Activated CD4-positive, alpha-beta memory T cell treated with anti-CD3 and anti-CD28 coated beads, Interleukin-2, amount 10 ng/mL, durations not matched to agents 7 days and 5 days (primary cell): ENCODE measurements at places on chromosomes 12 and 14.

- DNase-seq: no peak
Observed at GRCh38 chr14:55088356-55088755, 36.9 kb downstream of the MAPK1IP1L start.

- DNase-seq: no peak
Observed at GRCh38 chr12:128543971-128544370, 277.0 kb downstream of the TMEM132C start.

DNA sequence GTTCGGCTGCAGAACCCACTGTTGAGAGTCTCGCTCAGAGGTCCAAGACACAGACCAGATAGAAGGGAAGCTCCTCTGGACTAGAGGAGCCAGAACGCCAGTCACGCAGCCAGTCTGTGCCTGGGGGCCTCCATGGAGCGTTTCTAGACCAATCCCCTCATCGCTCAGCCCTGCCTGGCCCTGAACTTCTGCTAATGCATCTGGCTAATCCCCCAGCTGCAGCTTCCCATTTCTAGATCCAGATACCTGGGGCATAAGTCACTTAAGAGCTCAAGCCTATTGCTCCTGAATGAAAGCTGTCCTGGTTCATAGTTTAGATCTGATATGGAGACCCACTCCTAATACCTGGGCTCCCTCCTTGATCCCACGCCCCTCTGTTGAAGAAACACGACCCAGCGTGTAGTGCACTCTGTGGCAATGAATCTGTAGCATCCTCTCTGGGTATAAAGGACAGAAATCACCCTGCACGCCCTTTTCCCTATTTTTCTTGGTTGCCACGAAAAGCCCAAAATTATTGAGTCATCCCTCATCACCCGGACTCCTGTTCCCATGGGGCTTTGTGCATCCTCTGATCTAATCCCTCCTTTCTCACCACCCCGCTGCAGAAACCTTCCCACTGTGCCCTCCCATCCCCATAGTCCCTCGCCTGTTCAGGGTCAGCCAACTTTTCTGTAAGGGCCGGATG is 341.6 kb upstream of the FKBP4 start:
- DNase-seq: no peak

GRCh38 chr14:55243813-55244212 is 27.4 kb upstream of the FBXO34 start:
- no peak for DNase-seq

DNA sequence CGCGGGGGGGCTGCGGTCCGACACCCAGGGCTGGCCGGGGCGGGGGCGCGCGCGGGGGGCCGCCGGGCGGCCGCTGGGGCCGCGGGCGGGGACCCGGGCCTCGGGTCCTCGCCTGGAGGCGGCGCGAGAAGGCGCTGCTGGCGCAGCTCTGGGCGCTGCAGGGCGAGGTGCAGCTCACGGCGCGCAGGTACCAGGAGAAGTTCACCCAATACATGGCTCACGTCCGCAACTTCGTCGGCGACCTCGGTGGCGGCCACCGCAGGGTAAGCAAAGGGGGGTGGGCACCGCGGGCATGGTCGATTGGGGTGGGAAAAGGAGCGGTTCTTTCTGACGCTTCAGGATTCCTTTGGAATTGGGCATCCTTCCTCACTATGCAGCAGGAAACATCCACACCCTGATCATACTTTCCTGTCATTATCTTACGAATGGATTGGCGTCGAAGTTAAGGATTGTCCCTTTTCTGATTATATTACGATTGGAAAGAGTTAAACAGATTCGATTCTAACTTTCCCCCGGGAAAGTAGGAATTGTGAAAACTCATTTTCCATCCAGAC is 798 bp downstream of the PDZRN4 start:
- DNase-seq: no peak

- no peak for DNase-seq
Observed at GRCh38 chr12:107221913-107222312, 128.6 kb upstream of the CRY1 start.

GRCh38 chr12:21169878-21170472 is 39.0 kb downstream of the SLCO1B1 start:
- DNase-seq: peak; percentile 37

DNA sequence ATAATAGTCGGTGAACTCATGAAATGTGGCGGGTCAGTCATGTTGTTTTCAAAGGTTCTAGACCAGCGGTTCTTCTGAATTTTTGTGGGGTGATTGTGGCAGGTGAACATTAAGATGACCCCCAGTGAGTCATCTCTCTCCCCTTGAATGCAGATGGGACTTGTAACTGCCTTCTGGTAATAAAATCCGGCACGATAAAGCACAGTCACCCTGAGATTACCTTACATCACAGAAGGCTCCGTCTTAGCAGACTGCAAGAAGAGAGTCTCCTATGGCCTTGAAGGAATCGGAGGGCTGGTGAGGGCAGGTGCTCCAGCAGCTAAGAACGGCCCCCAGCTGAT is 189.6 kb downstream of the FOXN3 start:
- DNase-seq: no peak

DNA sequence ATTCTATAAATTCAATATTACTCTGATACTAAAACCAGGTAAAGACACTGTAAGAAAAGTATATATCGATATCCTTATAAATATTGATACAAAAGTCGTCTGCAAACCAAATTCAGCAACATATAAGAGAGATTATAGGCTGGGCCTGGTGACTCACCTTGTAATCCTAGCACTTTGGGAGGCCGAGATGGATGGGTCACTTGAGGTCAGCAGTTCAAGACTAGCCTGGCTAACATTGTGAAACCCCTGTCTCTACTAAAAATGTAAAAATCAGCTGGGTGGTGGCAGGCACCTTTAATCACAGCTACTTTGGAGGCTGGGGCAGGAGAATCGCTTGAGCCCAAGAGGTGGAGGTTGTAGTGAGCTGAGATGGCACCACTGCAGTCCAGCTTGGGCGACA is 13.5 kb upstream of the TUBA1C start:
- no peak for DNase-seq

GRCh38 chr14:58401587-58401986 is 5.9 kb downstream of the TOMM20L start:
- no peak for DNase-seq

DNA sequence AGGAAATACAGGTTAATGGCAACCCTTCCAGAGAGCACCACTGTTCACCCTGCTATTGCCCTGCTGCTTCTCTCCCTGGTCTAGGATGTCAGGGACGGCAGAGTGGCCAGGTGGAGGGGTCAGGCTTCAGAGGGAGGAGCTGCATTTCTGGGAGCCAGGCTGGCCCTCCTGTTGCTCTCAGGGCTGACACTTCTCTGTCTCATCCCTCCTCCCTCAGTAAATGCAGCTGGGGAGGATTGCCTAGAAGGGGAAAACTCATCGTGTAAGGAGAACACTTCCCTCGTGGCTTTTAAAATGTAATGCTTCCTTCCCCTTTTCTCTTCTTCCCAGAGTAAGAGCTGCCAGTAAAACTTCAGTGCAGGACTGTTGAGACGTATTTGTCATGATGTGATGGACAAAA is 20.8 kb downstream of the SUSD6 start:
- no peak for DNase-seq

DNA sequence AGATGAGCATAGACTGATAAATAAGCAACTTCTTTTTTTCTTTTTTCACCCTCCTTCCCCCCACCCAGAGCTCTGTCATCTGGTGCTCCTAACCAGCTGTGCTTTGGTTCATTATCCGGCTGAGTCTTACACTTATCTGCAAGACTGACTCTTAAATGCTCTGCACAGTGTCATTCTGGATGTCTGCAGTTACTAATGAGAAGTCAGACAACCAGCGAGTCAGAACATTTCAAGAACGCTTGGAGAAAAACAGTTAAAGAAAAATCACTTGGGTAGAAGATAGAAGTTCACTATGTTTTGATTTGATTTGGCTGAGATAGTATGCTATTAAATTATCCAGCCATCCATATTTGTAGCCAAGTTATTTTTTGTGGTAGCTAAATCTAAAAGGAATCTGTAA is 328.9 kb upstream of the PRICKLE1 start:
- no peak for DNase-seq

DNA sequence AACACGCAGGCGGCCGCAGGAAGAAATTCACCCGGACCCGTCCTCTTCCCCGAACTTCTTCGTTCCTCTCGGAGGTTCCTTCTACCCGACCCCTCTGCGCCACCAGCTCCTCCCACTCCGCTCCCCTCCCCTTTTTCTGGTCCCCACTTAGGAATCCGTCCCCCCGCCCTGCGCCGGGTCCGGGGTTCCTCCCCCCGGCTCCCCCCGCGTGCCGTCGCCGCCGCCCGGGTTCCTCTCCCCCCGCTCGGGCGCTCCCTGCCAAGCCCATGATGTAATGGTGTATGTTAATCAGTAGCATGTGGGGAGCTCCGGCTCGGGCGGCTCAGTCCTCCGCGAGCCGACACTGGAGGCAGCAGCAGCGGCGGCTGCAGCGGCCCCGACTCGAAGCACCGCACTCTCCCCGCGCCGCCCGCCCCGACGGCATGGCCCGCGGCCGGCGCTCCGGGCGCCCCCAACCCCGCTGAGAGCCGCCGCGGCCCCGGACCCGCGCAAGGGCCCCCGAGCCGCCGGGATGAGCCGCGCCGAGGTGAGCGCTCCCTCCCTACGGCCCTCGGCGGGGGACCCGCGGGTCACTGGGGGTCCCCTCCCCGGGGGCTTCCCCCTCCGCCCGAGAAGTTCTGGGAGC is 1.0 kb upstream of the SAMD4A start:
- peak; percentile 77 for DNase-seq

DNA sequence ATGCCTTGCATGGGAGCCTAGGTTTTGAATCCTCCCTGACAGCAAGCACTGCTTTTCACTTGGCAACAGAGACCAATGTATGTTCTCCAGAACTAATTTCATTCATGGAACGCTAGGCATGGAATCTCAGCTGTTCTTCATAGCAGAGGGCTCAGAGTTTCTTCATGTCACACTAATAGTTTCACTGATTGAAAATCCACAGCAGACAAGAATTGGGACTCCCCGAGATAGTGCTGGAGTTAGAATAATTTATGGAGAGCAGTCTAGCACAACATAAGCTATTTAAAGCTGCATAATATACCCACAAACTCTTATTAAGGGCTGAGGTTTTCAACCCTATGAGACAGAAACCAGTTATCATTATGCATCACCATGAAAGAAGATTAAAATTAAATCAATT is 342.5 kb downstream of the TMEM132D start:
- DNase-seq: no peak

GRCh38 chr12:43210485-43211192 is 341.4 kb downstream of the ADAMTS20 start:
- no peak for DNase-seq

DNA sequence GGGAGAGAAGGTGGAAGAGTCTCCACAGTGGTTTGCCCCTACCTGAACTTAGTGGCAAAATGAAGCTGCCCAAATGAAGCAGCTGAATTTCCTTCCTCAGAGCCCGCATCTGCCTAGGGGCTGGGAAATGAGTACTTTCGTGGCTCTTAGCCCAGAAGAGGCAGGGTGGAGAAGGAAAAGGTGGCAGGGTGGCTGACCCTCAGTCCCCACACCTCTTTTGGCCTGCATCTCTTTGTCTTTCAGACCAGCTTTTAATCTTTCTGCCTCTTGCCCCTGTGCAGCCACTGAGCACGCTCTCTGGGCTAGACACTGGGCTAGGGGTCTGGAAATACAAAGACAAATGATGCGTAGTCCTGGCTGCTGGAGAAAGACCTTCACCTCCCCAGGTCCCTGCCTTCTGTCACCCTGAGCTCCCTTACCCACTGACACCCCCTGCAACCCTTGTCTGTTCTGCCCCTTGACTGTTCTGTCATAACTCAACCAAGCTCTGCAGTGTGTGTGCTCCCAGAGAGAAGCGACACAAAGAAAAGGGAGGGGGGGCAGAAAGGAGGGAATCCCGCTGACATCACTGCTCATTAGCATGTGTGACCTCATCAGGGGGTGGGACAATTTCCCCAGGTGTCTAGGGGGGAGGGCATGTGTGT is 371 bp upstream of the REM2 start:
- no peak for DNase-seq

GRCh38 chr14:28052251-28052650 is 714.3 kb upstream of the FOXG1 start:
- DNase-seq: no peak

DNA sequence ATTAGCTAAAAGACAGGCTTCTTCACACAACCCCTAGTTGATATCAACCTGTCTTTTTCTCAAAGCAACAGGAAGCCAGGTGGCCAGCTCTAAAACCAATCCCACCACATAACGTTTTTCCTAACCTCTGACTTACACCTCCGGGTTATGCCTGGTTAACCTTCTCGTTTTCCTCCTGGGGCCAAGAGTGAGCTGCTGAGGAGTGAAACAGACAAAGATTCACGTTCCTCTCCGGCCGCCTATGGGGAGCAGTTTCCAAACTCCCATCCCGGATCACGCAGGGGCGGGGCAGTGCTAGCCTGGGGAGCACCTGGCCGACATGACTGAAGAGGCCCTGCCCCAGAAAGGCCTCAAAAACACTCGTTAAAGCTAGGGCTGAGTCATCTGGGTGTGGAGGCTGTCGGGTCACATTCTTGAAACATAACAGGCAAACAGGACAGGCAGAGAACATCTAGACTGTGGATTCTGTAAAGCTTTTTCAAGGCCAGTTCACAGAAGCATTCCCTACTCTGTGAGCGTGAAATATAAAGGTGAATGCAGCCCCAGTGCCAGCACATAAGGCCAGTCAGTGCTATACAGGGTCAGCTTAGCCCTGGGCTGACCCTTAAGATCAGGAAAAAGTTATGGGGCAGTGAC is 25.9 kb upstream of the LGALS3 start:
- peak; percentile 79 for DNase-seq

- DNase-seq: no peak
Observed at GRCh38 chr14:41355866-41356265, 250.8 kb upstream of the LRFN5 start.

GRCh38 chr14:96848011-96848410 is 50.8 kb downstream of the VRK1 start:
- DNase-seq: no peak

- DNase-seq: peak; percentile 57
Observed at GRCh38 chr12:93766796-93767523, 89.8 kb downstream of the CRADD start.

GRCh38 chr14:55739967-55740648 is 160.1 kb downstream of the KTN1 start:
- DNase-seq: no peak

DNA sequence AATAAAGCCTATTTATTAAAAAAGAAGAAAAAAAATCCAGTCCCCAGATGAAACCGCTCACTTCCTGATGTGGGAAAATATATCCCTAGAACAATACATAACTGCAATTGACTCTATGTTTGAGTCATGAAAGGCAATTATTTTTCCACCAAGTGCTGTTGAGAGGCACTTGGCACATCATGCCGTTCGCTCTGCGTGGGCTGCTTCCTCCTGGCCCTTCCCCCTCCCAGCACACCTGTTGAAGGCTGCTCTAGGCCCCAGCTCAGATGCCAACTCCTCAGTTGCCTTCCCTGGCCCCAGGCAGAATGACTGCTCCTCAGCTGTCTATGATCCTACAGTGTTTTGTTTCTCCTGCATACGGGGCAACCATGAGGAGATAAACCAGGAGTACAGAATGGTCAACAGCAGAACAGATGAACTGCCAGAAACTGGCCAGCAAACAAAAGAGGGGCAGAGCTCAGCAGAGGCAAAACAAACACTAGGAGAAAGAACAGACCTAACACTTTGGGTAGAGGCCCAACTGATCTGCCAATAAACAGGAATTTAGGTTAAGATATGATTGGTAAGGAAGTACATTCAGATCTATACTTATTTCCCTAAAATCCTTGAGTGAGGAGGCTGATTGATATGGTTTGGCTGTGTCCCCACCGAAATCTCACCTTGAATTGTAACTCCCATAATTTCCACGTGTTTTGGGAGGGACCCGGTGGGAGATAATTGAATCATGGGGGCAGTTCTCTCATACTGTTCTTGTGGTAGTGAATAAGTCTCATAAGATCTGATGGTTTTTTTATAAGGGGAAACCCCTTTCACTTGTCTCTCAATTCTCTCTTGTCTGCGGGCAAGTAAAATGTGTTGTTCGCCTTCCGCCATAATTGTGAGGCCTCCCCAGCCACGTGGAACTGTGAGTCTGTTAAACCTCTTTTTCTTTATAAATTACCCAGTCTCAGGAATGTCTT is 58.6 kb downstream of the SLC38A1 start:
- peak; percentile 37 for DNase-seq
